ENCODE measurements at places on chromosomes 2 and 18.

- DNase-seq = no peak
These were observed 18.6 kb downstream of the GAREM2 start for GRCh38 chr2:26191316-26192159.

DNA sequence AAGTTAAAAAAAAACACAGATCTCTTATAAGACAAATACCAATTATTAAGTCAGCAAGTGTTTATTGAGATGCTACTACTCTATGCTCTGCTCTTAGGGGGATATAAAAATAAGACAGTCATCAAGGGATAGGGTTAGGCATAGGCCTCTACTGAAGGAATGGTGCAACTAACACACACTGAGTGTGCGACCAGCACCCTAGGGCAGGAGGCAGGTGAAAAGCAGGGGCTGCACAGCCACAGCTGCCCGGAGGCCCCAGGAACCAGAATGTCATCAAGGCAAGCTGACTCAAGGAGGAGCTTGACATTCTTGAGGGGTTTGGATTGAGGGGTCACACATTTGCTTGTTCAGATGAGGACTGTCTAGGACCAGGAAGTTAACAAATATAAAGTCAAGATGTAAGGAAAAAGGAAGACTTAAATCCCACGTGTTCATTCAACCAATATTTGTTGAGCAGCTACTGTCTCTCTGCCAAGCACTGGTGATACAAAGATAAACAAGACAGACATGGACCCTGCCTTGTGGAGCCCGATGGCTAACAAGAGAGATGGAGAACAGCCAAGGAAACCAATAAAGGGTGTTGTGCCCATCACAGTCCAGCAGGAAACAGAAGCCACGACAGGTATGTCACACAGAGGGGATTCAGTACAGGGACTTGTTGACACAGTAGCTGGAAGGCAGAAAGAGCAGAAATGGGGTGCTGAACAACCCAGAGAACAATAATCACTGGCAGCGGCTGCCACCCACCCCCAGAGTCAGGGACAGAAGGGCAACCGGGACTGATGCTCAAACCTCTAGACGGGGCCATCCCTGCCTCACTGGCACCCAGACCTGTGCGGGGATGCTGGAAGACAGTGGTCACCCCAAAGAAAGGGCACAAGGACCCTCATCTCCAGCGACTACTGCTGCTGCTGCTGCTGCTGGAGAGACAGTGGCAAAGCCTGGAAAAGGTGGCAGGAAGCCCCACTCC, 45.8 kb upstream of the MAL start:
- no peak for DNase-seq

DNA sequence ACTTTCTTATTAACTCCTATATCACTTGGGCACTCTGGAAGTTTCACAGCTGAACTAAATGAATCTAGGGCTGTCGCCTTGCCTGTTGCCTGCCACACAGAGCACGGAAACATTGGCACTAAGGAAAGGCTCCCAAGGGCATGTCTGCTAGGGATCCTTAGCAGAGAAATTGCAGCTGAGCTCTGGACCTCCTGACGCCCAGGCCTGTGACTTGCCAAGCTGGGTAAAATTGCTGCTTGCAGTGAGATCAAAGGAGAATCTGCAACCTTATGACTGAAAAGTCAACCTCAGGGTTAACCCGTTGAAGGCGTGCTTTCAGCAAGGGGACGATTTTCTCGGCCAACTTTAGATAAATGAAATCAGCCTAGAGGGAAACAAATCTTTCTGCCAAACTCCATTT, 189.8 kb downstream of the NCK2 start:
- no peak for DNase-seq

GRCh38 chr2:43593254-43593653, 2.6 kb downstream of the THADA start:
- DNase-seq = no peak

DNA sequence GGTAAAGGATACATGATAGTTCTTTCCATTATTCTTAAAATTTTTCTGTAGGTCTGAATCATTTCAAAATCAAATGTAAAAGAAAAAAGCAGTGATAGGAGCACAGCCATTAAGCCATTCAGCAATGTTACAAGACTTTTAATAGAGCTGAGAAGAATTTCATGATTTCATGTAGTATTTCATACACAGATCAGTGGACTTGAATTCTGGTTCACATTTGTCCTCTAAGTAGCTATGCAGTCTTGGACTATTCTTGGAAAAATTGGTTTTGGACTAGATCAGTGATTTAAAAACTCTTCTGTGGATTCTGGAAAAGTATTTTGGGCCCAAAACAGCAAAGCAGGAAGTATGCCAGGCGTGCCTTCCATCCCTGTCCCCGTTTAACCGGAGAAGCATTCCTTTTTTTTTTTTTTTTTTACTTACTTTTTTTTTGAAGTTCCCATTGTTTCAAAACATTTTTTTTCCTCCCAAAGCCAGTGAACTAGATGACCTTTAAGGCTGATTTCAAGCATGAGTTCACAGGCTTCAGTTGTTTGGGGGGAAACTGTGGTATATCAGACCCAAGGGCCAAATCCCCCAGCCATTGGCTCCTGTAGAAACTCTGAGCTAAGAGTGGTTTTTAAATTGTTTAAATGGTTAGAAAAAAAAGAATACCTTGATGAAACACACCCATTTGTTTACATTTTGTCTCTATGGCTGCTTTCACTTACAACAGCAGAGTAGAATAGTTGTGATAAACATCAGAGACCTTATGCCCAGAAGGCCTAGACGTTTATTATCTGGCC, 17.5 kb upstream of the POLI start:
- DNase-seq = no peak

DNA sequence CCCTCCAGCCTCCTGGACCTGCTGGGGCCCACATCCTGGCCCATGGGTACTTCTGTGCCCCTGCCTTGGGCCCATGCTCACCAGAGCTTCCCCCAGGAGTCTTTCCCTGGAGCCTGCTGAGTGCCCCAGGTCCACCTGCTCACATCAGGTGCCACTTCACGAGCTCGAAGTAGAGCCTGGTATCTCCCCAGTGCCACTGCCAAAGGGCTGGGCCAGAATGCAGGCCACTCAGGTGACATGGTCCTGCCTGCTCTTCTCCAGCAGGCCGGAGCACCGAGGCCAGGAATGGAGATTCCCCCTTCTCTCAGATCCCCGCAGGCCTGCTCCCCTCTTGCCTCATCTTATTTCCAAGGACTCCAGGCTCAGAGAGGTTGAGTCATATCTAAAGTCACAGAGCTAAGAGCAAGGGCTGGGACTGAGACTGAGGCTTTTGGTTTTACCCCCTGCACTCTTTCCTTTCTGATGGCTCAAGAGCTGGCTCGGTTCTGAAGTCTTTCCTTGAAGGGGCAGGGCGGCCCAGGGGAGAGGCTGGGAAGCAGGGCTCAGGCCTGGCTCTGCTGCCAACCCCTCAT, 79.2 kb downstream of the HS1BP3 start:
- DNase-seq = no peak

GRCh38 chr2:141967980-141968379, 162.8 kb downstream of the LRP1B start:
- no peak for DNase-seq
